HFF-Myc (cell line): ENCODE measurements at places on chromosomes 11 and 22.

DNA sequence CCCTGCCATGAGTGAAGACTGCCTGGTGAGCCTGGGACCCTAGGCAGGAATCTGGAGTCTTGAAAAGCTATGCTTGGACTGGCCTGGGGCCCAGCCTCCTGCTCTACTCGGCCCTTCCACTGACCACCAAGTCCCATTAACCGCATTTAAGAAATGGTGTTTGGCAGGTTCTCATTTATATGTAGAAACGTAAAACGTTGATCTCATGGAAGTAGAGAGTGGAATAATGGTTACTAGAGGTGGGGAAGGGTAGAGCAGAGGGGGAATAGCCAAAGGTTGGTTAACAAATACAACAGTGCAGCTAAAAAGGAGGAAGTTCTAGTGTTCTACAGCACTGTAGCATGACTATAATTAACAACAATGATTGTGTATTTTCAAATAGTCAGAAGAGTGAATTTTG, 72.9 kb upstream of the EED start:
- no peak for DNase-seq

GRCh38 chr11:44319552-44320288, 9.8 kb upstream of the ALX4 start:
- DNase-seq: no peak

- no peak for DNase-seq
These were observed 135.7 kb downstream of the COMMD9 start for GRCh38 chr11:36153551-36153950.

- no peak for DNase-seq
These were observed 10.3 kb upstream of the POLA2 start for GRCh38 chr11:65251476-65251875.

DNA sequence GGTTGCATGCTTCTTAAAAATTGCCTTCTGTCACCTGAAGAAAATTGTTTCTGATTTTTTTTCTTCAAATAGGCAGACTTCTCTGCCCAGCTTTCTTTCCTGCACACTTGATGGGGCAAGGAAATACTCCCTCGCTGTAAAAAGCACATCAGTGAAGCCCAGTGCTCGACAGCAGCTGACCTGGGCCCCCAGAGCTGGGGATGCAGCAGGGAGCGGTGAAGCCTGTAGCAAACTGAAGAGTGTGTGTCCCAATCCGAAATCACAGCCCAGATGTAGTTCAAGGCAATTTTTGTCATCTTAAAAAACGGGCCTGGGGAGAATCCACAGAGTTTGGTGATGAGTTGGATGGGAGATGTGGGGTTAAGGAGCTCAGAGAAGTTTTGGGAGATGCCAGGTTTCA, 27.0 kb upstream of the MPPED1 start:
- DNase-seq: no peak

GRCh38 chr22:23117891-23118646, 23.7 kb downstream of the RSPH14 start:
- DNase-seq: no peak

GRCh38 chr22:23012081-23012622, 58.2 kb upstream of the GNAZ start:
- DNase-seq: no peak

GRCh38 chr11:32425761-32426160, 9.6 kb downstream of the WT1 start:
- no peak for DNase-seq

GRCh38 chr11:80822308-80822707, 1381.5 kb upstream of the TENM4 start:
- DNase-seq: no peak

DNA sequence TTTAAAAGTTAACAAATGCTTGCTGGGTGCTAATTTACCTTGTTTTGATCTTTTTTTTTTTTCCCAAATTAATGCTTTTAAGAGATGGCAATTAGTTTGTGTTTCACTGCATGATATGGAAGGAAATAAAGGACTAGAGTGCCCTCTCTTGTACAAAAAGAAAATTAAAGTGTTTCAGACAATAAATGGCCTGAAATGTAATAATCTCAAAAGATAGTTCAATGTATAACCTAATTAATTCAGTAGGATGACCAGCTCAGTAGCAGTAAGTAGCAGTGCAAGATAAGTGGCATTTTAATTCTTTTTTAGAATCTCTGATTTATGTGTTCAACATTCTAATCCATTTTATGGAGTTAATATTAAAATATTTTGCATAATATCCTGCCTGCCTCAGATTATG, 39.9 kb upstream of the MYO18B start:
- DNase-seq: peak; percentile 6

DNA sequence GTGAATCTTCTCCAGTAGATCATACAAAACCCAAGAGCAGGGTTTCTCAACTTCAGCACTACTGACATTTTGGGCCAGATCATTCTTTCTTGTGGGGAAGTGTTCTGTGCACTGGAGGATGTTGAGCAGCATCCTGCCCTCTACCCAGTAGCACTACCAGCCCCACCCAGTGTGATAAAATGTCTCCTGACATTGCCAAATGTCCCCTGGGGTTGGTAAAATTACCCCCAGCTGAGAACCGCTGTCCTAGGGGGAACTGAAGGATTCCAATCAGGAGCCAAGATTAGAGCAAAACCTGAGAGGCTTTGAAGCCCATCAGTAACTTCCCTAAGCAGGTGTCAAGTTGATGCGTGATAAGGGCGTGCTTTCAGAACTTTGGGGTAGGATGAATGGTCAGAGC, 61.4 kb upstream of the YWHAH start:
- no peak for DNase-seq

DNA sequence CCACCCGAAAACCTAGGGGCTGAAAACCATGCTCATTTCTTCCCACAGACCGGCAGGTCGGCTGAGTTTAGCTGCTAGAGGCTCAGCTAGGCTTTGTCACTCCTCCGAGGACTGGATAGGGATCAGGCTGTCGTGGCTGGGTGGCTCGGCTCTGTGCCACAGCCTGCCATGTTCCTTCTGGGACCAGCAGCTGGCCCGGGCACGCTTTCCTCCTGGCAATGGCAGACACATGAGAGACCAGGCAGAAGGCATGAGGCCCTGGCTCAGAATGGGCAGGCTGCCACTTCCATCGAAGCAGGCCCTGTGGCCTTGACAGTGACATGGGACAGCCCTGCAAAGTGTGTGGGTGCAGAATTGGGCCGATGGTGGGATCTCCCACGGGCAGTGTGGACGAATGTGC, 20.9 kb downstream of the PARVG start:
- DNase-seq: no peak

DNA sequence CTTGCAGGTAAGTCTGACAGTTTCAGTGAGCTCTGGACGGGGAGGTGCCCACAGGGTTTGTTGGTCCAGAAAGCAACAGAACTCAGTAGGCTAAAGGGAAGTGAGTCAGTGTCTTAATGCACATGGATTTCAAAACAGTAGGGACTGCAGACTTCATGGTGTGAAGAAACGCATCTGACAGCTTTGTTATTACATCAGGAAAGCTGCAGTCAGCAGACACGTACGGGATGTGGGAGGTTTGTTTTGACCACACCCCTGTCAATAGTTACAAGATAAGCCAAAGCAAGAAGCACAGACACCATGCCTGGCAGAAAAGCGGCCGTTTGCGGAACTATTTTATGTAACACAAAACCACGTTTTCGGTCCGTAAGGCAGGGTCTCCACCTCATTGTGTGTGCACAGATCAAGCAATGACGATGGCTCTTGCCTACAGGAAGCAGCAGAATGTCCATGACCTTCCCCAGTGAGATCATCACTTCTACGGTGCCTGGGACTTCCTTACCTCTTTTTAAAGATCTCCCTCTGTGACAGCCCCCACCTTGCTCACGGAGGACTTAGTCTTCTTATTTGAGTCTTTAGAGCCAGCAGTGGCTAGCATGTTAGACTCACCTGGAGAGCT, 58.2 kb upstream of the FTH1 start:
- DNase-seq: peak; percentile 92

- DNase-seq: no peak
These were observed 57.3 kb upstream of the SCUBE2 start for GRCh38 chr11:9148727-9149126.

GRCh38 chr22:36911887-36912661, 1.4 kb upstream of the CSF2RB start:
- no peak for DNase-seq

- no peak for DNase-seq
These were observed 139.4 kb downstream of the TEAD1 start for GRCh38 chr11:12813371-12814225.

GRCh38 chr11:67300756-67301312, 2.5 kb upstream of the SSH3 start:
- DNase-seq: no peak

GRCh38 chr11:93861808-93862207, 11.4 kb upstream of the VSTM5 start:
- DNase-seq: no peak

- no peak for DNase-seq
These were observed 225.0 kb downstream of the BLID start for GRCh38 chr11:121890946-121891515.

DNA sequence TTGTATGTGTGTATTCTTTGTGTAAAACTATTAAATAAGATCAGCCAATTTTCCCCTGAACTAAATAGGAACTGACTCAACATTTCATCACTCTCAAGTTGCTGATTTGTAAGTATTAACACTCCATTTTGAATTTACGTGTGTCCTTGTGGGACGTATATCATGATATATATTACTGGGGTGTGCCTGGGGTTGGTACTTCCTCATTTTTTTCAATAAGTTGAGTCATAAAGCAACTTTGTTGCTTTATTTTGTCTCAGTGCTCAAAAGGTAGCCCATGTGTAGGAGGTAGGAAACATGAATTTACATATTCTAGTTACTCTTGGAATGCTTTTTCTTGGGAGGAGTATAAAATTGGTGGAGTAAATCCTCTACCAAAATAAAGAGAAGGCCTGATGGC, 193.9 kb upstream of the RAG2 start:
- no peak for DNase-seq
